ENCODE measurements at places on chromosomes 7 and 10.

- no peak for DNase-seq
Measured at GRCh38 chr7:115549910-115550309, 480.7 kb downstream of the TFEC start.

GRCh38 chr10:43955978-43956377, 307.3 kb upstream of the ZNF32 start:
- DNase-seq = no peak

DNA sequence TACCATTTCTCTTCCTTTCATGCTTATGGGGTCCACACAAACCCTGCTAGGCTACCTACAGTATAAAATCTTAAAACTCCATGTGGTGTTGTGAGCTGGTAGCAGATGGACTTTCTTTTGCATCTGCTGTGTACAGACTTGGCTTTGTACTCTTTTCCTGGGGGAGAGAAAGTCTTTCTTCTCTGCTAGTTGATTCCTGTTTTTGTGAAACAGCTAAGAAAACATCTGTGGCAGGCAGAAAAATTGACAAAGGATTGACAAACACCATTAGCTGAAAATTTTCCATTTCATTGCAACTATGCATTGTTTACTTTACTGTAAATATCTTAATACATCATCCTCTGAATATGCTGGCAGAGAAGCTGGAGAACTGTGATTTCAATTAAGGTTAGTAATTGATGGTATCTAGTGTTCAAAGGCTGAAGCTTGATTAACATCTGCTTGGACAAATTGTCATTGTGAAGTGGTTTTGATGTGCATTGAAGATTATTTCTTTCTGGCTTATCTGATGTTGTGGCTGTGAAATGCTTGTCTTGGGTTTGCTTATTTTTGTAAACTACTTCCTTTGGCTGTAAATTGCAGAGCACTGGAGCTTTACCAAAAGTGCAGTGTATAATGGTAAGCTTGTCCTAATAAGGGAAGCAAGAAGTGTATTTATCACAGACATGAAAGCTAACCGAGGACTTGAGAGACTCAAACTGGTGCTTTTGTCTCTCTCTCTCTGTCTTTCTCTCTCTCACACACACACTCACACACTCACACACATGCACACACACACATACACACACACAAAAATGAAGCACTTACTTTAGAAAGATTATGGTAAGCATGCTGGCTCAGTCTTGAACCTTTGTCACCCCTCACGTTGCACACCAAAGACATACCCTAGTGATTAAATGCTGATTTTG, at the start of gene FOXP2:
Gene FOXP2, plus strand, starts transcription at position 660 of the 908 bp plus-strand sequence. CDS start 11,697 bp downstream, outside the sequence.
- DNase-seq = no peak

GRCh38 chr10:14487488-14487883, 156.8 kb upstream of the FRMD4A start:
- DNase-seq = no peak

- DNase-seq = no peak
Measured at GRCh38 chr10:61943674-61944378, 42.3 kb downstream of the ARID5B start.

DNA sequence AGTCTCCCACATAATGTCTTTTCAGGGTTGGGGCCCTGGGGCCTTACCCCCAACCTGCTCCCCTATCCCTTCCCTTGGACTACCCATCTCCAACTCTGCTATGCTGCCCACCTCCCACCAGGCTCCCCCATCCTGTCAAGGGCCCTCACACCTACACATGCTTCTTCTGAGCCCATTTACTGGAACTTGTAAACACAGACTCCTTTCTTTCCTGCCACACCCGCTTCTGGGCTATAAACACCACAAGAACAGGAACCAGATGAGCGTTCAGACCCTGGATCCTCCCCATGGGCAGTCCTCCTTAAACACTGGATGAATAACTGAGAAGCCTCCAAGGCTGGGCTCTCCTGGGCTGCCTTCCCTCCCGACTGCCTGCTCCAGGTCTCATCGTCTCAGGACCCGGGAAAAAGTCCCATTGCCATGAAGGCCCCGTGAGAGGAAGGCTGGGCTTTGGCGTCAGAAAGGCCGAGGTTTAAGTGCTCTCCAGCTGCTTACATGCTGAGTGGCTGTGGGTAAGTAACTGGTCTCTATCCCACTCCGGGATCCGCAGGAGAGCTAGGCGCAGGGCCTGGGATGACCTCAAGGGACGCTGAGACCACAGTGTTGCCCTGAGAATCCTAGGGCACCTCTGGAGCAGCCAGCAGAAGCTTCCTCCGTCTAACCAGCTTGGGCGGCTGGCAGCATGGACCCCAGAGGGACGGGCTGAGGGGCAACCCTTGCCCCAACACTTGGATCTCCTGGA, 15.6 kb upstream of the CRHR2 start:
- no peak for DNase-seq

DNA sequence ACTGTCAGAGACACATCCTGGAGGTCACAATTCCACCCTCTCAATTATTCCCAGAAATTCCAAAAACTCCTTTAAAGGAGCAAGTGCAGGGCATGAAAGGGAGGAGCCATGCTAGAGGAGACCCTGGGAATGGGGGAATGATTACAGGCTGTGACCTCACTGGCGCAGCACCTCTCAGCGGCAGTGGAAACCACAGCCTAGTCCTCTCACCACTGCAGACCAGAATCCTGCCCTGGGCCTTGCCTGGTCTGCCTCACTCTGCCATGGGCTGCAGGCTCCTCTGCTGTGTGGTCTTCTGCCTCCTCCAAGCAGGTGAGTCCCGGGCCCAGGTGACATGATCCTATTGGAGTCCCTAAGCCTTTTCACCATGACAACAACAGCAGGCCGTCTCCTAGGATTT, 50.5 kb upstream of the PRSS58 start:
- no peak for DNase-seq

- no peak for DNase-seq
Measured at GRCh38 chr10:126216632-126216961, 171.7 kb downstream of the ADAM12 start.

DNA sequence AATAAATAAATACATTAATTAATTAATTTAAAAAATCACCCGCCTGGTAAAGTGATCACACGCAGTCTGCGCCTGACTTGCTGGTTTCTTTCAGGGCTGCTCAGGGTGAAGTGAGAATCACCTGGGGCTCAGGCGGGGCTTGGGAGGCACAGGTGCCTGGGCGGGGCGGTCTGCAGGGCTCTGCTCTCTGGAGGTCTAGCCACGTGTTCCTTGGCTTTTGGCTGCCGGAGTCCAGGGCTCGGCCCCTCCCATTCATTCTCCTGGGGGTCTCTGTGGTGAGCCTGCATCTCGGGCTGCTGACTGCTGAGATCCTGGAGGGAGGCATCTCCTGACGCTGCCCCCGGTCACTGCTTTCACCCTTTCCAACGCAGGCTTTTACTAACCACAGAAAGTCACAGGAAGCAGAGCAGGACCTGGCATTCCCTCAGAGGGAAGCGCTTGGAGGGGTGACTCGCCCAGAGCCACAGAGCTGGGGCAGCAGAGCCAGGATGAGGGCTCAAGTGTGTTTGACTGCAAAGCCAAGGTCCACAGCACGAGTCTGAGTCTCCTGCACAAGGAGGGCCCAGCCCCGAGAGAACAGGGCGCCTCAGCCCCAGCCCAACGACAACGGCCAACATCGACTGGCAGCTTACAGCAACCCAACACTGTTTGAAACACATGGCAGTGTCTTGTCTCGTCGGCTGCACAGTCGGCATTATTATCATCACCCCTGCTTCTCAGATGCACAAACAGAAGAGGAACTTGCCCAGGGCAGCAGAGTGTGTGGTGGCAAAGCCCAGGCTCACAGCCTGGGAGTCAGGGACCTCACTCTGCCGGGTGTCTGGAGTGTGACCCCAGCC, 22.4 kb upstream of the MNX1 start:
- no peak for DNase-seq

- DNase-seq = no peak
Measured at GRCh38 chr10:26755443-26755903, 58.0 kb downstream of the PDSS1 start.

- no peak for DNase-seq
Measured at GRCh38 chr10:22372917-22373316, 27.6 kb downstream of the SPAG6 start.

DNA sequence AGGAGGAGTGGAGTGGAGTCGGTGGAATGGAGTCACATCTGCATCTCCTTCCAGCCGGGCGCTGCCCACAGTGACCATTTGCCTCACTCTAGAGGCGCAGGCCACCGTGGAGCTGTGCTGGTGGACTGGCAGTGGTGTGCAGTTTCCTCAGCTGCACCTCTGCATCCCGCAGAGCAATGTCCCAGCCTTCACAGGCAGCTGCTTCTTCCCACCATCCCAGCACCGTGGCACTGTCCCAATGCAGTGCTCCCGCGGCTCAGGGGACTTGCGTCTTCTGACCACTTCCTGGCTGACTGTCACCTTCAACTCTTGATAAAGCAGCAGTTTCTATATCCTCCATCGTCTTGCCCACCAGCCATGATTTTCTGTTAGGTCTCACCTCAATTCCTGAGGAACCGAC, 90.3 kb upstream of the SFMBT2 start:
- DNase-seq = no peak

DNA sequence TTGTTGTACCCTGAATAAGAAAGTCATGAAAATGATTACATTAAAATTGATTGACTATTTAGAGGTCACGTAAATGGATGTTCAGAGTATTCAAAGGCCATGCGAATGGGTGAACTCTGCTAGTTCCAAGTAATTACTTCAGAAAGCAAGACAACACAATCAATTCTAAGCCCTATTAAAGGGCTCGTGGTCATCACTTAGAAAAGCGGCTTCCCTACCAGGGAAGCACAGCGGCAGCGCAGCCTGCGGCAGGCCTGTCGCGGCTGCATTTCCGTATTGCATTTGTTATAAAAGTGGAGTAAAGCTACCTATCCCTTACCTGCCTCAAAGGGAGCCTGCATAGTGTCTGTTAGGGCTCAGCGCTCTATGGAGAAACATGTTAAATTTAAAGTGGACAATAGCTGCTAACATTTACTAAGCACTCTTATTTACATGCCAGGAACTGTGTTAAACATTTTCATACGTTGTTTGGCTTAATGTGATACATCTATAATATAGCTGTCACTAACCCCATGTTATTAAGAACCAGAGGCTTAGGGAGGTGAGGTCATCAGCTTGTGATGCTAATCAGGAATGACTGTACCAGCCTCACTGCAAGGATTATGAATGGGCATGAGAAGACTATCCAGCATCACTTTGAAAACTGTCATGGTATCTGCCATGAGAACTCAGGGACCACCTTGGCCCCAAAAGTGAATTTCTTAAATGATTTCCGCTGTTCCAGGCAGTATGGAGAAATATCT, 187.5 kb downstream of the CELF2 start:
- DNase-seq = no peak

DNA sequence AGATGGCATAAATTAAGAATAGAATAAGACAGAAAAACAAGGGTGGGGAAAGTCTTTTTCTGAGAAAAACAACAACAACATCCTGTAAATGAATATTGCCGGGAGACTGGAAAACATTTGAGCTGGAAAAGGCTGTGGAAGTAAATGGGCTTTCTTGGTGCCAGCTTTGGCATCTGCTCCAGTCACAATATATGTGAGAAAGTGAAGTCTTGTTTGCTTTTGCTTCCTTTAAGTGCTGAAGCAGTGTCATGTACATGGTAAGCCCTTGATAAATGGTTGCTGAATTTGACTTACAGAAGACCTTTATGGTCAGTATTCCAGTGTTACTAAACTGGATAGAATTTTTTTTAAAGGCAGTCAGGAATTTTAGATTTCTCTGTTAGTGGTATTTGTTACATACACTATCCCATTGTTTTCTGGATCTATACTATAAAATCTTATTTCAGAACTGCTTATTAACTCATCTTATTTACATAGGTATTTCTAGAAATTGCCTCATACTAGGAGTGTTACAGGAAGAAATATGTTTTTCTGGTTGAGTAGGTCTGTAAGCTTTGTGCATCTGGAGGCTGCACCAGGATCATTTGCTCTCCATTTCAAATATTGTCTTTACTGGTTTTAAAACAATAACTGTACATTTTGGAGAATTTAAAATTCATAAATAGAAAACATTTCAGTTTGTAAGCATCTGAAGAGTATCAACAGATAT, 201.7 kb upstream of the FOXP2 start:
- DNase-seq = no peak

- DNase-seq = no peak
Measured at GRCh38 chr10:91215384-91215783, 5.1 kb upstream of the PCGF5 start.

- DNase-seq = no peak
Measured at GRCh38 chr7:157710396-157710795, 373.6 kb downstream of the DNAJB6 start.

DNA sequence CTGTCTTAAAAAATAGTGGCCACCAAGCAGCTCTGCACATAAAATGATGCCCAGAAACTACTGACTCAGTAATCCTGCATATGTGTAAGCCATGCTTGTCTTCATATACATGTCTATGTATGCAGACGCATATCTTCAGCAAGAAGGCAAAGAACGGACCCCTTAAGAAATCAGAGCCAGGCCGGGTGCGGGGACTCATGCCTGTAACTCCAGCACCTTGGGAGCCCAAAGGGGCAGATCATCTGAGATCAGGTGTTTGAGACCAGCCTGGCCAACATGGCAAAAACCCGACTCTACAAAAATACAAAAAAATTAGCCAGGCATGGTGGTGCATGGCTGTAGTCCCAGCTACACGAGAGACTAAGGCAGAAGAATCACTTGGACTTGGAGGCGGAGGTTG, 295.0 kb downstream of the TCERG1L start:
- no peak for DNase-seq

- DNase-seq = no peak
Measured at GRCh38 chr7:121876656-121877500, 3.9 kb downstream of the PTPRZ1 start.

- no peak for DNase-seq
Measured at GRCh38 chr7:41861642-41862041, 158.8 kb upstream of the INHBA start.

DNA sequence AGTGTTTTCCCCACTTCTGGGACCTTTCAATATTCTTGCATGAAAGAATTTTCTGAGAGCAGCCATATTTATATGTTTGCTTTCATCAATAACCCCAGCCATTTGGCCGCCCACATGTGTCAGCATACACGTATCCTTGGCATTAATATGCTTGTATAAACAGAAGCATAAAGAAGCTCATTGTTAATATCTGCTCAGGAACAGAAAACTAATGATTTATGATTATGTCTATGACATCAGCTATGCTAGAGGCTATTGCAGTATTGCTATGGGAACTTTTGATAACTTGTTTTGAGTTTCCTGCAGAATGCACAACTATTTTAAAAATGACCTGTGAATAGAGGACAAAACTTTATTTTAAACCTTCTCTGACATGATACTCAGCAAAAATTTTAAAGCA, 300.9 kb upstream of the MTPN start:
- no peak for DNase-seq

- DNase-seq = no peak
Measured at GRCh38 chr10:97843281-97843671, 6.4 kb upstream of the GOLGA7B start.
